ENCODE measurements at places on chromosomes 6 and 20. TPM values are rescaled to one million over a fixed set of nuclear protein-coding genes. Genes with fewer than 3 reads are reported as not detected.

RIPOR3 gene
- 19.7 TPM for total RNA-seq

ZC3H12D gene
- total RNA-seq: 3.0 TPM

CENPQ gene
- 3.1 TPM for total RNA-seq

TUBB2B gene
- total RNA-seq: 12.2 TPM

CST2 gene
- not detected for total RNA-seq

TCF21 gene
- total RNA-seq: 5.2 TPM

BCAS4 gene
- total RNA-seq: 1.1 TPM

KCNK5 gene
- total RNA-seq: 0.87 TPM

All from mesenteric fat pad (tissue), 1 donor.